A549 treated with ZK216348 at 1 μM for 4 hours (cell line): ENCODE measurements at places on chromosomes 6 and 20. TPM values are rescaled to one million over a fixed set of nuclear protein-coding genes. Genes with fewer than 3 reads are reported as not detected.

Gene MAFB
- total RNA-seq = 0.07 to 0.14 TPM (median 0.09 TPM) in 5 replicates

Gene PSORS1C2
- not detected in 5 replicates for total RNA-seq

Gene LATS1
- total RNA-seq = 5.5 to 9.6 TPM (median 7.2 TPM) in 5 replicates

Gene OXT
- total RNA-seq = not detected in 5 replicates

Gene CLPSL1
- not detected in 5 replicates for total RNA-seq

Gene RNF114
- 51.1 to 68.2 TPM (median 58.4 TPM) in 5 replicates for total RNA-seq

Gene PGC
- not detected in 5 replicates for total RNA-seq

Gene MDC1
- total RNA-seq = 14.7 to 21.2 TPM (median 17.8 TPM) in 5 replicates

Gene GSTA2
- total RNA-seq = 0.21 to 0.24 TPM in 2 of 5 replicates, not detected in the others

Gene VWA7
- 0.53 to 2.7 TPM (median 1.1 TPM) in 5 replicates for total RNA-seq

Gene SERPINB1
- 44.3 to 68.9 TPM (median 47.8 TPM) in 5 replicates for total RNA-seq

Gene CDS2
- total RNA-seq = 42.3 to 66.4 TPM (median 59.8 TPM) in 5 replicates

Gene PTGIS
- total RNA-seq = 0.04 TPM in 1 of 5 replicates, not detected in the others

Gene GPR6
- total RNA-seq = not detected in 5 replicates

Gene LPA
- total RNA-seq = 0.05 TPM in 1 of 5 replicates, not detected in the others

Gene MACROD2
- 0.26 to 1.4 TPM (median 0.74 TPM) in 5 replicates for total RNA-seq

Gene SCGN
- 0.13 to 0.26 TPM (median 0.17 TPM) in 3 of 5 replicates, not detected in the others for total RNA-seq

Gene SLC17A2
- total RNA-seq = not detected in 5 replicates

Gene GNAS-AS1
- not detected in 5 replicates for total RNA-seq

Gene ARMH2
- not detected in 5 replicates for total RNA-seq

Gene KCTD20
- total RNA-seq = 15.1 to 22.1 TPM (median 19.2 TPM) in 5 replicates

Gene PAQR8
- total RNA-seq = 0.79 to 1.3 TPM (median 1.0 TPM) in 5 replicates

Gene MYCT1
- 0.05 to 0.11 TPM (median 0.08 TPM) in 4 of 5 replicates, not detected in the other for total RNA-seq

Gene SPATS1
- not detected in 5 replicates for total RNA-seq

Gene HLA-DPA1
- total RNA-seq = 0.05 TPM in 1 of 5 replicates, not detected in the others

Gene PPP1R3D
- total RNA-seq = 1.1 to 3.0 TPM (median 2.6 TPM) in 5 replicates

Gene FAM217A
- total RNA-seq = not detected in 5 replicates

Gene FOXS1
- 0.40 to 1.1 TPM (median 0.76 TPM) in 4 of 5 replicates, not detected in the other for total RNA-seq

Gene ZC2HC1B
- total RNA-seq = not detected in 5 replicates

Gene APOBEC2
- total RNA-seq = not detected in 5 replicates

Gene ZNF341
- 2.4 to 5.7 TPM (median 4.5 TPM) in 5 replicates for total RNA-seq

Gene FHL5
- not detected in 5 replicates for total RNA-seq

Gene ULBP1
- 0.73 to 1.3 TPM (median 1.00 TPM) in 5 replicates for total RNA-seq

Gene ADGB
- total RNA-seq = not detected in 5 replicates

Gene CAP2
- total RNA-seq = 11.3 to 14.7 TPM (median 12.5 TPM) in 5 replicates

Gene SLC32A1
- not detected in 5 replicates for total RNA-seq

Gene BTNL2
- total RNA-seq = not detected in 5 replicates

Gene FBXO5
- total RNA-seq = 18.7 to 27.0 TPM (median 19.5 TPM) in 5 replicates

Gene CABLES2
- 4.0 to 6.1 TPM (median 5.5 TPM) in 5 replicates for total RNA-seq

Gene MOG
- not detected in 5 replicates for total RNA-seq

Gene MAN1A1
- 0.05 to 0.09 TPM (median 0.05 TPM) in 3 of 5 replicates, not detected in the others for total RNA-seq

Gene CTCFL
- not detected in 5 replicates for total RNA-seq

Gene ACOT13
- total RNA-seq = 22.4 to 30.1 TPM (median 24.7 TPM) in 5 replicates

Gene C6orf141
- total RNA-seq = 12.6 to 16.6 TPM (median 14.4 TPM) in 5 replicates

Gene SIM1
- not detected in 5 replicates for total RNA-seq

Gene AVP
- not detected in 5 replicates for total RNA-seq

Gene FOXF2
- 17.5 to 29.8 TPM (median 25.5 TPM) in 5 replicates for total RNA-seq

Gene MRPS18A
- 39.9 to 53.9 TPM (median 46.3 TPM) in 5 replicates for total RNA-seq
